B cell (primary cell): ENCODE measurements at places on chromosomes 13 and 19.
A peak's percentile ranks its signal among the peaks of the same experiment; 100 is the strongest.

DNA sequence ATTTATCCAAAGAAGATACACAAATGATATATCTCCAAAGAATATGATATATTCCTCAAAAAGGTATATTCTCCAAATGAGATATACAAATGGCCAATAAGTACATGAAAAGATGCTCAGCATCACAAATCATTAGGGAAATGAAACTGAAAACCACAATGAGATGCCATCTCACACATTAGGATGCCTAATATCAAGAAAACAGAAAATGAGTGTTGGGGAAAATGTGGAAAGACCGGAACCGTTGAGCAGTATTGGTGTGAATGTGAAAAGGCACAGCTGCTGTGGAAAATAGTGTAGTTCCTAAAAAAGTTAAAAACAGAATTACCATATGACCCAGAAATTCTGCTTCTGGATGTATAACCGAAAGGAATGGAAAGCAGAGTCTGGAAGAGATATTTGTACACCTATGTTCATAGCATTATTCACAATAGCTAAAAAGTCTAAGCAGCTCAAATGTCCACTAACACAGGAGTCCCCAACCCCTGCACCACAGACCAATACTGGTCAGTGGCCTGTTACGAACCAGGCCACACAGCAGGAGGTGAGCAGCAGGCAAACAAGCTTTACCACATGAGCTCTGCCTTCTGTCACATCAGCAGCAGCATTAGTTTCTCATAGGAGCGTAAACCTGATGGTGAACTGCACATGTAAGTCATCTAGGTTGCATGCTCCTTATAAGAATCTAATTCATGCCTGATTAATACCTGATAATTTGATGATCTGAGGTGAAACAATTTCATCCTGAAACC is 291.9 kb downstream of the PCDH20 start:
- H3K4me1 ChIP-seq: no peaks in the 10 kb centered on the region
- no peaks in the 10 kb centered on the region for H3K27me3 ChIP-seq
- H3K27ac ChIP-seq: no peak overlapping the region
- H3K4me3 ChIP-seq: no peak overlapping the region
- no peak for DNase-seq
- no peaks in the 10 kb centered on the region for H3K36me3 ChIP-seq

- peak overlapping the region; percentile 33 for H3K27ac ChIP-seq
- no peak for DNase-seq
- H3K36me3 ChIP-seq: no peaks in the 10 kb centered on the region
- H3K4me1 ChIP-seq: peaks cover 21% of the 10 kb centered on the region
Measured at GRCh38 chr13:114119196-114119595, 13.2 kb downstream of the RASA3 start.

DNA sequence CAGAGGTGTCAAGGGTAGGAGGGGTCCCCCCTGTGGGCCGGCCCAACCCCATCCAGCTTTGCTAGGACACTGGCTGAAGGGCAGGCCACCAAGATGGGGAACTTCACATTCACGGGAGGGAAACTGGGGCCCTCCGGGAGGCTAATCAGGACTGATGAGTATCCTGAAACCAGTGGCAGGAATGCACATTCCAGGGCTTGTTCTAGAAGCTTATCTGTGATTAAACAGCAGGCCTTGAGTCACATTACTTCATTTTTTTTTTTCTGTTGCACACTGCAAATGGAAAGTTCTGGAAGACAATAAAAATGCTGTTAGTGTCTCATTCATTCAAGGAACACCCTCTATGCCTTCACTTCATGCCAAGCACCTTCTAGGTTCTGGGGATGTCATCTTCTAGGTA is 15.5 kb upstream of the SIGLEC11 start:
- H3K36me3 ChIP-seq: peaks cover 2% of the 10 kb centered on the region
- no peaks in the 10 kb centered on the region for H3K27me3 ChIP-seq
- no peak overlapping the region for H3K4me3 ChIP-seq

DNA sequence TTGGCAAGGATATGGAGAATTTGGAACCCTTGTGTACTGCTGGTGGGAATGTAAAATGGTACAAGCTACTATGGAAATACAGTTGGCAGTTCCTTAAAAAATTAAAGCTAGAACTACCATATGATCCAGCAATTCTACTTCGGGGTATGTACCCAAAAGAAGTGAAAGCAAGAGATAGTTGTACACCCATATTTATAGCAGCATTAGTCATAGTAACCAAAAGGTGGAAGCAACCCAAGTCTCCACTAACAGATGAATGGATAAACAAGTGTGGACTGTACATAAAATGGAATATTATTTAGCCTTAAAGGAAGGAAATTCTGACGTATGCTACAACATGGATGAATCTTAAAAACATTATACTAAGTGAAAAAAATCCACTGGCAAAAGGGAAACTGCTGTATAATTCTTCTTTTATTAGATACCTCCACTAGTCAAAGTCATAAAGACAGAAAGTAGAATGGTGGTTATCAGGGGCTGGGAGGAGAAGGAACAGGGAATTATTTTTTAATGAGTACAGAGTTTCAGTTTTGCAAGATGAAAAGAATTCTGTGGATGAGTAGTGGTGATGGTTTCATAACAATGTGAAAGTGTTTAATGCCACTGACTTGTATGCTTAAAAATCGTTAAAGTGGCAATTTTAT is 141.6 kb downstream of the RXFP2 start:
- H3K36me3 ChIP-seq: no peaks in the 10 kb centered on the region
- H3K4me1 ChIP-seq: no peaks in the 10 kb centered on the region
- H3K27me3 ChIP-seq: no peaks in the 10 kb centered on the region
- DNase-seq: no peak
